ENCODE measurements at places on chromosomes 16 and 17. TPM values are rescaled to one million over a fixed set of nuclear protein-coding genes. Genes with fewer than 3 reads are reported as not detected.
A peak's percentile ranks its signal among the peaks of the same experiment; 100 is the strongest.

Gene TBC1D3E
- total RNA-seq: not detected

Gene MT1A
- total RNA-seq: not detected

DNA sequence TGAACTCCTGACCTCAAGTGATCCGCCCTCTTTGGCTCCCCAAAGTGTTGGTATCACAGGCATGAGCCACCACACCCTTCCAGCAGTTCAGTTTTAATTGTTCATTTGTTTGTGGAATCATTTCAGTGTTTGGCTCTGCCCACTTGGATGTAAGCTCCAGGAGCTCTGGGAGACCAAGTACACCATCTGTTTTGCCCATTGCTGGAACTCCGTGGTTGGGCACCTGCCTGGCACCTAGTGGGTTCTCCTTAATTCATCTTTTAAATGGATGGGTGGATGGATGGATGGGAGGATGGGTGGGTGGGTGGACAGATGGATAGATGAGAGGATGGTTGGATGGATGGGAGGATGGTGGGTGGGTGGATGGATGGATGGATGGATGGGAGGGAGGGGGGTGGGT, 953 bp upstream of the NECAB2 start:
- H3K27me3 ChIP-seq: no peaks in the 10 kb centered on the region
- no peak overlapping the region for H3K4me3 ChIP-seq
- DNase-seq: no peak
- H3K27ac ChIP-seq: no peak overlapping the region
- H3K36me3 ChIP-seq: no peaks in the 10 kb centered on the region
- no peaks in the 10 kb centered on the region for H3K4me1 ChIP-seq

Gene ETV4
- total RNA-seq: 55.5 TPM

Gene IGF2BP1
- not detected for total RNA-seq

DNA sequence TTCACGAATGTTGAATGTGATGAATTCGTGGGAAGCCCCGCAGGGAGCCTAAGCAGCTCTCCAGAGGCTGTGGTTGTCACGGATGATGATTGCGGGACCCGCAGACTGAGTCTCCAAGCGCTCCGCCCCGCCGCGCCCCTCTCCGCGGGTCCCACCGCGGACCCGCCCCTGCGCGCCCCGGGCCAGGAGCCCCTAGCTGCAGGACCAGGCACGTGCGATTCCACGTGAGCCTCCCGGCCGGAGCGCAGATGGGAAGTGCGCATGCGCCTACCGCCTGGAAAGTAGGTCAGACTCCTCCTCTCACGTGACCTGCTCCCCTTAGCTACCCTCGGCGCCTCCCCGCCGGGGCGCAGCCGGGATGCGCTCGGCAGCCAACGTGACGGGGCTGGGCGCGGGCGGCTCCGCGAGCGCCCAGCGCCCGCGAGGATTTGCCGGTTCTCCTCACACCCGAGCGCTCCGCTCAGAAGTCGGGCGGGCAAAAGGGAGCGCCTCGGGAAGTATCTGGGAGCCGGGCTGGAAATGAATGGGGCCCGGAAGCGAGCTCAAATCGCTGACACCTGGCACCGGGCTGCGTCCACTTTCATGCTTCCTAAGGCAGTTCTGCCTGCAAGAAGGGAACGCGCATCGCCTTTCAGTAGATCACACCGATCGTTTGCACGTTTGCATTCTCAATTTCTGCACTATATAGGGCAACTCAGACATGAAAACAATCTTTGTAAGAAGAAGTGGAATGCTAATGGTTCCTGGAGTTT, 26.4 kb upstream of the HLF start:
- peak; percentile 76 for DNase-seq
- H3K4me1 ChIP-seq: peaks cover 11% of the 10 kb centered on the region
- H3K27ac ChIP-seq: no peak overlapping the region
- H3K36me3 ChIP-seq: no peaks in the 10 kb centered on the region

DNA sequence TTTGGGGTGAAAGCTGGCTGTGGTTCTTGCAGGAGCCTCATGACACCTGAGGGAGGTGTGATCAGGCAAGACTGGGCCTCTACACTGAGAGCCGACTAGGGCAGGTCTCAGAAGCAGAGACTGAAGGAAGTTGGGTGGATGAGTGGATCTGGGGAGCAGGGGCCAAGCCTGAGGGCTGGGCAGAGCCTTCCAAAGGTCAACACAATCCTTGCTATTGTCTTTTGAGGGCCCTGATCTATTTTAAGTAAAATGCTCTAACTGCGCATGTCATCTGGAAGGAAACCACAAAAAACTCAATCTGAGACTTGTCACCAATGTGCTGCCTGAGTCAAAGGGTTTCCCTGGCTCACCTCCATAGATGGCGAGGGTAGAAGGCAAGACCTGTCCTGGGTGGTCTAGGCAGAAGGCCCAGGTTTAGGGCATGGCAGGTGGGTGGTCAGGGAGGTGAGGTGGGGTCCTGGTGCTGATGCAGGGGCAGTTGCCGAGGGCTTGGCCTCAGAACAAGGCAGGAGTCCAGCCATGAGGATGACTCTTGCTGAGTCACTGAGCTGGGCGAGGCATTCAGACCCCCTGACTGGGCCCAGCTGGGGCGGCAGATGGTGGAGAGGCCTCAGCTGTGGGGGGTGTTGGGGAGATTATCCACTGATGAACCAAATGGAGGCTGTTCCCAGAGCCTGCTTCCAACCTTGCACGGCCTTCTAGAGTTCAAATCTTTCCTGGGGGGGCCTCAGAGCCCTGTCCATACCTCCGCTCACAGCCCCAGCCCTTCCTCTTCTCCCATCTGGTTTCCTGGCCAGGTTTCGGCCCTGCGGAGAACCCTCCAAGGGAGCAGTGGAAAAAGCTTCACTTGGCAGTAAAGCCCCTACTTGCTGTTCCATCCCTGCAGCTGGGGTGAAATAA, 5.1 kb downstream of the MVP start:
- no peak overlapping the region for H3K4me3 ChIP-seq
- no peak for DNase-seq
- H3K4me1 ChIP-seq: peaks cover 7% of the 10 kb centered on the region
- no peak overlapping the region for H3K27ac ChIP-seq
- H3K36me3 ChIP-seq: no peaks in the 10 kb centered on the region
- H3K27me3 ChIP-seq: no peaks in the 10 kb centered on the region

- H3K4me1 ChIP-seq: no peaks in the 10 kb centered on the region
These were observed 12.9 kb downstream of the TTYH2 start for GRCh38 chr17:74226252-74226651.

Gene CTCF
- 36.0 TPM for total RNA-seq

GRCh38 chr16:57610611-57611010, 17.8 kb upstream of the ADGRG1 start:
- H3K36me3 ChIP-seq: no peaks in the 10 kb centered on the region
- no peaks in the 10 kb centered on the region for H3K27me3 ChIP-seq
- no peak overlapping the region for H3K27ac ChIP-seq
- H3K4me3 ChIP-seq: no peak overlapping the region
- no peak for DNase-seq
